Fibroblast of the aortic adventitia (primary cell): ENCODE measurements at places on chromosomes 13 and 19. TPM values are rescaled to one million over a fixed set of nuclear protein-coding genes. Genes with fewer than 3 reads are reported as not detected.

GFY gene
- total RNA-seq, result not detected in 2 replicates

FPR2 gene
- total RNA-seq, result not detected in 2 replicates

NFIX gene
- total RNA-seq, result 68.0 and 160 TPM in 2 replicates

MYH14 gene
- total RNA-seq, result not detected in 2 replicates

NUDT15 gene
- total RNA-seq, result 14.1 and 23.1 TPM in 2 replicates

IL11 gene
- total RNA-seq, result 1.6 and 2.2 TPM in 2 replicates

TBC1D17 gene
- total RNA-seq, result 16.3 and 17.1 TPM in 2 replicates

COL4A2 gene
- total RNA-seq, result 53.3 and 151 TPM in 2 replicates

NPAS1 gene
- 0.49 and 2.1 TPM in 2 replicates for total RNA-seq

KCNC3 gene
- not detected in 2 replicates for total RNA-seq

KLK2 gene
- total RNA-seq, result not detected in 2 replicates

LRRC8E gene
- total RNA-seq, result 2.1 and 5.2 TPM in 2 replicates

ZNF486 gene
- 2.8 and 6.9 TPM in 2 replicates for total RNA-seq

MAU2 gene
- 32.4 and 34.6 TPM in 2 replicates for total RNA-seq

CGB2 gene
- not detected in 2 replicates for total RNA-seq

ZNF431 gene
- total RNA-seq, result 5.1 and 10.1 TPM in 2 replicates

VSTM2B gene
- total RNA-seq, result not detected in 2 replicates
